ENCODE measurements at places on chromosomes 6 and 20.

DNA sequence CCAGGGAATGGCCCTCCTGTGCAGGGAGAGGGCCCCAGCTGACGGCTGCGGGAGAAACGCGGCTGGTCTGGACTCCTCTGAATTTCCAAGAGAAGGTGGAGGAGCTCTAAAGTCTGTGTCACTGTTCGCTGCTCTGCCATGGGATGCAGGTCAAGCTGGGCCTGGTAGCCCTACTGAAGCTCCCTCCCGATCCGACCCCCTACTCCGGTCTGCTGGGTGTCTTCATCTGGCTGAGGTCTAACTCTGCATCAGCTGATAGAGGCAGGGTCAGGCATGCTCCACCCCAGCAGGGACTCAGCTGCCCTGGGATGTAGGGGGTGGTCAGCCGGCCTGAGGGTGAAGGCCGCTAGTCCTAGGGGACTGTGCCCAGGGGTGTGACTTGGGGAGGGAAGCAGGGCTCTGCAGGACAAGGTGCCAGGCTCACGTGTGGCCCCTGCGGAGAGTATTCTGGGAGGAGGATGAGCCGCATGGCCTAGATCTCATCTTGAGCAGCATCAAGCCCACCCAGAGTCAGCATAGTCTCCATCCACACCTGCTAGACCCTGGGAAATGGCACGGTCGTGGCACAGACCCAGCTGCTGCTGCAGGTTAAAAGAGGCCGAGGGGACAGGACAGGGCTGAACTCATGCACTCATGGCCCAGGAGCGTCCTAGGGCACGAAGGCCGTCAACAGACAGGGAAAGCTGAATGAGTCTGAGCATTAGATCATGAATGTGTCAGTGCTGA, 1.4 kb downstream of the CST3 start:
- H3K4me3 ChIP-seq = no peak overlapping the region
- no peak for DNase-seq
- H3K27ac ChIP-seq = no peak overlapping the region

- H3K4me1 ChIP-seq = no peaks in the 10 kb centered on the region
- no peak overlapping the region for H3K4me3 ChIP-seq
- no peak for DNase-seq
- H3K27me3 ChIP-seq = no peaks in the 10 kb centered on the region
- H3K36me3 ChIP-seq = no peaks in the 10 kb centered on the region
Measured at GRCh38 chr6:113830140-113830539, 27.0 kb upstream of the MARCKS start.

GRCh38 chr6:90126181-90126580, 170.5 kb downstream of the BACH2 start:
- no peak for DNase-seq
- H3K4me3 ChIP-seq = no peak overlapping the region
- H3K27ac ChIP-seq = no peak overlapping the region
- no peaks in the 10 kb centered on the region for H3K4me1 ChIP-seq
- H3K36me3 ChIP-seq = no peaks in the 10 kb centered on the region
- no peaks in the 10 kb centered on the region for H3K27me3 ChIP-seq

GRCh38 chr20:46575937-46576461, 25.5 kb upstream of the OCSTAMP start:
- H3K4me3 ChIP-seq = no peak overlapping the region
- no peaks in the 10 kb centered on the region for H3K4me1 ChIP-seq
- DNase-seq = no peak
- no peaks in the 10 kb centered on the region for H3K27me3 ChIP-seq

- no peak for DNase-seq
- H3K27me3 ChIP-seq = no peaks in the 10 kb centered on the region
- no peaks in the 10 kb centered on the region for H3K4me1 ChIP-seq
Measured at GRCh38 chr6:73139681-73140383, 85.5 kb downstream of the KHDC1L start.

DNA sequence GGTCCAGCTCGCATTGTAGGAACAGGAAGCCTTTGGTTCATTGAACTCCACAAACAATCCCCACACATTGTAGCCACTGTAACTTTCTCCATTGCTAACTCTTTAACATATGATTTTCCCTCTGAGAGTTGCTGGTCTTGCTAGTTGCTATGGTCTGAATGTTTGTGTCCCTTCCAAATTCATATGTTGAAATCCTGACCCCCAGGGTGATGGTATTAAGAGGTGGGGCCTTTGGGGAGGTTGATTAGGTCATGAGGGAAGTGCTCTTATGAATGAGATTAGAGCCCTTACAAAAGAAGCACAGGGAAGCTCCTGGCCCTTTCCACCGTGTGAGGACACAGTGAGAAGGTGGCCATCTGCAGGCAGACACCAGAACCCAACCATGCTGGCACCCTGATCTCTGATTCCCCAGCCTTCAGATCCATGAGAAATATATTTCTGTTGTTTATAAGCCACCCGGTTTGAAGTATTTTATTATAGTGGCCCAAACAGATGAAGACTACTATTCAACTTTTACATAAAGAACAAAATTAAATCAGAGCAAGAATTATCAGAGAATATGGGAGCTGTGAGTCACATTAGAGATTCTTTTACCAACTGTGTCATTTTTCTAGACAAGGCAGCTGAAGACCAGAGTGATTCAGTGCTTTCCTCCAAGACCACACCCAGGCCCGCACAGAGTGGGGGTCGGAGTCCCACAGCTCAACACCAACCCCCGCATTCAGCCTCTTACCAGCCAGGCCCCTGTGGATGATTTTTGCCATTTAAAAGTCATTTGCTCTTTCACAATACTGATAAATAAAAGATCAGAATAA, 143.0 kb downstream of the SAMD5 start:
- no peak overlapping the region for H3K27ac ChIP-seq
- H3K4me1 ChIP-seq = no peaks in the 10 kb centered on the region
- no peaks in the 10 kb centered on the region for H3K36me3 ChIP-seq
- no peak for DNase-seq

DNA sequence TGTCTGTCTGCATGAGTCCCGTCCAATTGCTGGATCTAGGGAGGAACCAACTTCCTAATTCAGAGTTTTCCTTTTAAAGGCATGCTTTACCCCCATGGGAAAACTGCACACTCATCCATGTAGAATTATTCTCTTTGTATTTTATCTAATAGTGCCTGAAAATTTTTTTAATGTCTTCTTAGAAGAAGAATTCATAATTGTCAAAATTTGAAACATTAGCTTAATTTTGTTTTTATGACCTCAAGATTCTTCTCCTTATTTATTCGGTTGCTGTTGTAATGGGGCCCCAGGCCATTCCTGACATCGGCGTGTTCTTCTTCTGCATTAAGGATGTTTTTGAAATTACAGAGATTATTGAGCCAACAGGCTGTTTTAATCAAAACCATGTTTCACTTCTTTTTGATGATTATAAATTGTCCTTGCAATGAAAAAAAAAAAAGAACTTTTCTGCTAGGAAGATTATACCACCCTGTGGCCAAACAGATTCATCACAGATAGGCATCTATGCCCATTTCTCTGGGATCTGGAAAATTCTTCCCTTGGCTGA, 100.3 kb downstream of the ZNF217 start:
- DNase-seq = no peak
- H3K36me3 ChIP-seq = no peaks in the 10 kb centered on the region
- no peaks in the 10 kb centered on the region for H3K27me3 ChIP-seq
- H3K4me1 ChIP-seq = no peaks in the 10 kb centered on the region
- H3K4me3 ChIP-seq = no peak overlapping the region

DNA sequence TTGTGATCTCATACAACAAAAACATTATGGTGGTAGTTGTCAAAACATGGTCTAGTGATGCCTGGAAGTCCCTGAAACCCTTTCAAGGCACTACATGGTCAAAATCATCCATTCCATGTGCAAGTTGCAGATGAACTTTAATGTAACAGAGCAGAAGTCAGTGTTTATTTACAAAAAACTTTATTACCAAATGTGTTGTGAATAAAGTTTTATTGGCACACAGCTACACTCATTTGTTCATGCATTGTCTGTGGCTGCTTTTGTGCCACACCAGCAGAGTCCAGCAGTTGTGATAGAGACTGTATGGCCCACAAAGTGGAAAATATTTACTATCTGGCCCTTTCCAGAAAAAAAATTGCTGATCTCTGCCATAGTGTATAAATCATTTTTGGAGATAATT, 26.8 kb downstream of the TUBB2B start:
- DNase-seq = no peak
- peaks cover 7% of the 10 kb centered on the region for H3K4me1 ChIP-seq
- H3K27ac ChIP-seq = no peak overlapping the region
- no peaks in the 10 kb centered on the region for H3K36me3 ChIP-seq

- no peaks in the 10 kb centered on the region for H3K27me3 ChIP-seq
- DNase-seq = no peak
Measured at GRCh38 chr20:23631981-23632710, 5.6 kb downstream of the CST3 start.

DNA sequence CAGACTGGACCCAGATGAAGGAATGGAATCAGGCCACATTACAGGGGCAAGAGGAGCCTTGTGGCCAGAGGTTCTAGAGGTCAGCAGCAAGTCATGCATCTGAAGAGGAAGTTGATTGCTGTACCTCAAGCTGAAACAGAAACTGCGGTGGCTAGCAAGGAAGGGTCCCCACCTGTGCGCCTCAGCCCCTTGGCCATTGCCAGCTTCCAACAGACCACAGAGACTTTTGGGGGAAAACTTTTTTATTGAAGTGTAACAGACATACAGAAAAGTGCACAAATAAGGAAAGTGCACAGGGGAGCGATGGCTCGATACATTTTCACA, 26.8 kb upstream of the SLC9A8 start:
- peak overlapping the region; percentile 74 for H3K27ac ChIP-seq
- H3K4me1 ChIP-seq = peaks cover 17% of the 10 kb centered on the region
- no peaks in the 10 kb centered on the region for H3K27me3 ChIP-seq
- peak; percentile 89 for DNase-seq
- no peaks in the 10 kb centered on the region for H3K36me3 ChIP-seq

GRCh38 chr6:149170564-149171452, 146.7 kb upstream of the TAB2 start:
- DNase-seq = no peak
- H3K27me3 ChIP-seq = no peaks in the 10 kb centered on the region
- H3K36me3 ChIP-seq = no peaks in the 10 kb centered on the region
- no peaks in the 10 kb centered on the region for H3K4me1 ChIP-seq
- H3K27ac ChIP-seq = no peak overlapping the region

DNA sequence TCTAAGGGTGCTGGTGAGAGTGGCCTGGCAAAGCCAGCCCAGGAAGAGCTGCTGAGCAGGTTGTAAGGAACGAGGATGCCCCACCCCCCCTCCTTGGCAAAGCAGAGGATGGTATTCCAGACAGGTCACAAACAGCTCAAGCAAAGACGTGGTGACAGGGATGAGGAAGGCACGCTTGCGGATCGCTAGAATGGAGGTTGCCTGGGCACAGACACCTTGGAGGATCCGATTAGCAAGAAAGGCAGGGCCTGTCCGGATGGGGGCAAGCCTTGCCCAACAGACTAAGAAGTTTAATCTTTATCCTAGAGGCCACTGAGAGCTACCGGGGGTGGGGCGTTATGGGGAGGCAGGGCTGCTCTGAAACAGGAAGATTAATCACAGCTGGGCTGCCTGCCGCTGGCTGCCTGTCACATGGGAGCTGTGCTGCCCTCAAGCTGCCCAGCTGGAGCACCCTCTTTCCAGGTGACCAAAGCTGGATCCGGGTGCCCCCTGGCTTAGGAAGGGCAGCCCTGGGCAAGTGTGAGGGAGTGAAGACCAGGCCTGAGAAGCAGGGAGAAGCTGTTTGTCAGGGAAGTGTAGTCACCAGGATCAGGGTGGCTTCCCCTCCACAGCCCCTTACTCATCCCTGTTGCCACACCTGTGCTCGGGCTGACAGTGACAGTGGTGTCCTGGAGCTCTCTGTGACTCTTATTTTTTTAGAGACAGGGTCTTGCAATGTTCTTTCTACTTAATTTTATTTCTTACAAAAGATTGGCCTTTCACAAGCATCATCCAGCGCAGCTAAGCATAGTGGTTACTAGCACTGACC, 9.1 kb upstream of the MAPK13 start:
- H3K27ac ChIP-seq = peak overlapping the region; percentile 45
- peaks cover 23% of the 10 kb centered on the region for H3K4me1 ChIP-seq
- no peaks in the 10 kb centered on the region for H3K27me3 ChIP-seq
- H3K36me3 ChIP-seq = no peaks in the 10 kb centered on the region

GRCh38 chr6:135266675-135267074, 85.6 kb downstream of the MYB start:
- no peak for DNase-seq
- H3K27ac ChIP-seq = peak overlapping the region; percentile 8
- H3K27me3 ChIP-seq = no peaks in the 10 kb centered on the region
- H3K4me3 ChIP-seq = no peak overlapping the region
- no peaks in the 10 kb centered on the region for H3K36me3 ChIP-seq

DNA sequence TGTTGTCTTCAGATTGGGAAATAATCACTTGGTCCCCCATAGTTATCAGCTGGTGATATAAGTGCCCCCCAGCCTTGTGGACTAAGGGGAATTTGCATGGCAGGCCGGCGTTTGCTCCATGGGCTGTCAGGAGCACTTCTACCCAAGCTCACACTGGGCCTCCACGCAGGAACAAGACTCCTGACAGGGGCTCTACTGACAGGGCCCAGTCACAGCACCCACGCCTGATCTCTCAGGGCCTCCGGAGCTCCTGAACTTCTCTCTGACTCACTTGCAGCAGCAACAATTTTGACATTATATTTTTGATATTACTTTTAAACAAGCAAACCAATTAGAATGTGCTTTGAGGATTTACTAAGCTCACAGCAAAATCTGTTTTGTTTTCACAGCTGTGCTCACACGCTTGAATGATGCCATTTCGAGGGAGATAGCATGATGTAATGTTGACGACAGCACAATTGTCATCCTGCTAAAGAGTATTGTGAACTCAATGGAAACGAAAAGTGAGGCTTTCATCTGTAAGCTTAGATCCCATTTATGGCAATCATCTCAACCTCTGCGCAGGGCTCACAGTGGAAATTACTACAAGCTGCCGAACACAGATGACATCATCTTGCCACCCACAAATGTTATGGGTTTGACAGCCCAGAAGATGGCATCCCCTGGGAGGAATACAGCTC, 28.7 kb upstream of the TXNDC5 start:
- no peak overlapping the region for H3K4me3 ChIP-seq
- peaks cover 22% of the 10 kb centered on the region for H3K4me1 ChIP-seq
- H3K27me3 ChIP-seq = no peaks in the 10 kb centered on the region

- no peak overlapping the region for H3K4me3 ChIP-seq
- no peaks in the 10 kb centered on the region for H3K27me3 ChIP-seq
- H3K36me3 ChIP-seq = no peaks in the 10 kb centered on the region
- DNase-seq = no peak
Measured at GRCh38 chr6:30227242-30227722, 14.1 kb upstream of the TRIM26 start.

GRCh38 chr20:4717816-4718570, 3.7 kb upstream of the PRND start:
- no peak overlapping the region for H3K27ac ChIP-seq
- H3K4me1 ChIP-seq = peaks cover 20% of the 10 kb centered on the region
- H3K27me3 ChIP-seq = no peaks in the 10 kb centered on the region

Data from MM.1S (cell line).